ENCODE measurements at places on chromosomes 5 and 9. TPM values are rescaled to one million over a fixed set of nuclear protein-coding genes. Genes with fewer than 3 reads are reported as not detected.

DNA sequence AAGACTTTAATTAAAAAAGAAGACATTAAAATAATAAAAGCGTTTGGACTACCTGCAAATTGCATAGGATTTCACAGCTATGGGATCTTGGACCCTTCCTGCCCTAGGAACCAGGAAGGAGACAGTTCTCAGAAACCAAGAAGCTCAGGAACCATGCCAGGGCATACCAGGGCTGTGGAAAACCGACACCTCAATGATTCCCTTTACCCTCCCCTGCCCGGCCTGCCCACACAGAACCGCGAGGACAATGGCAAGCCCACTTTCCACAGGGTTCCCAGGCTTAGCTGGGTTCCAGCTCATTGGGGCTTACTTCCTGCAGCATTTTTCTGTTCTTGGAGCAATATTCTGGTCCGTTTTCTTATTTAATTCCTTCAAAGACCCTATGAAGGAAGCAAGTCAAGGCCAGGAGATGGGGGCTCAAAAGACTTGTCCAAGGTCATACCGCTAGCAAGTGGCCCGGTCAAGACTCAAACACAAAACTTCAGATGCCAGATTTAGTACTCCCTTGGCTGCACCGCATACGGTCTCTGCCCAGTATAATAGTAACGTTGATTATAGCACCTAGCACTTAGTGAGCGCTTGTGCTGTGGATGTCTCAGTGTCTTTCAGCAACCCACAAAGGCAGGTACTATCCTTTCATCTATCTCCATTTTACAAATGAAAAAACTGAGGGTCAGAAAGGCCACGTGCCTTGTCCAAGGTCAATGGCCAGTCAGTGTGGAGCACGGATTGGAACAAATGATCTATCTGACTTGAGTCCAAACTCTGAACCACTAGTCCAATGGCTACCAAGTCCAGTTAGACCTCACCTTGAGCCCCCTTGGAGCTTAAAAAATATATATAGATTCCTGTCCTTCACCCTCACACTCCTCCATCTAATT is 6.8 kb downstream of the FAT2 start:
- no peak for DNase-seq
- H3K27me3 ChIP-seq, result no peaks in the 10 kb centered on the region
- H3K4me1 ChIP-seq, result no peaks in the 10 kb centered on the region
- no peak overlapping the region for H3K27ac ChIP-seq

- no peaks in the 10 kb centered on the region for H3K27me3 ChIP-seq
- H3K36me3 ChIP-seq, result no peaks in the 10 kb centered on the region
- peak; percentile 55 for DNase-seq
- no peak overlapping the region for H3K4me3 ChIP-seq
- peaks cover 25% of the 10 kb centered on the region for H3K4me1 ChIP-seq
- H3K27ac ChIP-seq, result peak overlapping the region; percentile 30
These were observed 36.8 kb downstream of the C9orf50 start for GRCh38 chr9:129584136-129584535.

DNA sequence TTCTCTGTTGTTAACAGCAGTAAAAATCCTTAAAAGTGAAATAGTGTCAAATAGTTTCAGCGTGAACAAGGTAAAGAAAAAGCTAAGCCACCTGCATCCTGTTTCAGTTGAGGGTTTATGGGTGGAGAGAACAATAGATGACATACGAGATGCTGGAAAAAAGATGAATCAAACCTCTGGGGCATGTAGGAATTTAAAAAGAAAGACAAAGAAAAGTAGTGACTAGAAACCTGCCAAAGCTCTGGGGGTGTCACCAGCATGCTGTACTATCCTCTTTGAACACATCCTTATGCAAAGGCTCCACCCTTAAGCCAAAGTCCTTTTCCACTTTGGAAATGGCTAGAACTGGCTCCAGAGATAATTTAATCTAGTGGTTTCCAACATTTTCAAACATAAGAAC is 22.2 kb downstream of the SCAI start:
- H3K27ac ChIP-seq, result no peak overlapping the region
- peaks cover 13% of the 10 kb centered on the region for H3K4me1 ChIP-seq
- H3K36me3 ChIP-seq, result no peaks in the 10 kb centered on the region
- no peak overlapping the region for H3K4me3 ChIP-seq
- no peaks in the 10 kb centered on the region for H3K27me3 ChIP-seq
- DNase-seq, result peak; percentile 25

The SPATA9 gene
- total RNA-seq, result not detected

GRCh38 chr5:82863266-82863665 is 213.9 kb downstream of the TMEM167A start:
- DNase-seq, result no peak
- H3K27ac ChIP-seq, result no peak overlapping the region
- no peaks in the 10 kb centered on the region for H3K27me3 ChIP-seq

DNA sequence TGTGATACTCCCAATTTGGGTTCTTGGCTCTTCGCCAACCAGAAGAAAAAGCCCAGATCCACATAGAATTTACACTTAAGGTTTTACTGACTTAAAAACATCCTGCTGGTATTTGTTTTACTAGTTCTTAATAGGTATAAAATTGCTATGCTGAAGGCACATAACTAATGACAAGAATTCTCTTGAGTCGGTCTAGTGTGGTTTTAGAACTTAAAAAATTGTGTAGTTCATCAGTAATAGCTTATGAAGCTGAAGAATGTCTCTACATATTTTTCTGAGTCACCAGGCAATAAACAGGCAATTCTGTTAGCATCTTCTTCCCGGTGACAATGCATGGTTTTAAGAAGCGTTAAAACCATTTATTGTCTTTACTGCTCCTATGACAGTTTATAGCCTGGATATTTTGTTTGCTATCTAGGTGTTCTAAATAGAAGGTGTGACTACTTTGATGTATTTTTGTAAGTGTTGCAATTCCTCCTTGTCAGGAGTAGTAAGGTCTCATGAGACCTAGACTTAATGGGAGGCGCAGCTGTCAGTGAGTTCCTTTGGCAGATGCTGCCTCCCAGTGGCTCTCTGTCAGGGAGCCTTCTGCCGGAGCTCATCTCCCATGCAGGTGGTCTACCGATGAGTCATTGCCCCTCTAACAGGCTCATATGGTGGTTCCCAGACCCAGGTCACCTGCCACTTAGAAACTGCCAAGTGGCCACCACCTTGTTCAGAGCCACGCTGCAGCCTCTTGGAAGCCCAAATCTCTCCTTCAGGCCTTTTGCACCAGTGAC is 173.8 kb downstream of the MAST4 start:
- no peaks in the 10 kb centered on the region for H3K36me3 ChIP-seq
- DNase-seq, result no peak
- H3K27me3 ChIP-seq, result no peaks in the 10 kb centered on the region
- H3K27ac ChIP-seq, result no peak overlapping the region
- H3K4me1 ChIP-seq, result no peaks in the 10 kb centered on the region

- H3K27ac ChIP-seq, result no peak overlapping the region
- H3K4me1 ChIP-seq, result no peaks in the 10 kb centered on the region
- H3K27me3 ChIP-seq, result peaks cover 3% of the 10 kb centered on the region
- H3K4me3 ChIP-seq, result no peak overlapping the region
- no peaks in the 10 kb centered on the region for H3K36me3 ChIP-seq
These were observed 6.3 kb downstream of the FGF18 start for GRCh38 chr5:171425596-171426244.

- no peak overlapping the region for H3K4me3 ChIP-seq
- H3K4me1 ChIP-seq, result no peaks in the 10 kb centered on the region
- DNase-seq, result no peak
- no peaks in the 10 kb centered on the region for H3K27me3 ChIP-seq
- no peaks in the 10 kb centered on the region for H3K36me3 ChIP-seq
These were observed 430.9 kb upstream of the ZNF608 start for GRCh38 chr5:125177340-125177739.

DNA sequence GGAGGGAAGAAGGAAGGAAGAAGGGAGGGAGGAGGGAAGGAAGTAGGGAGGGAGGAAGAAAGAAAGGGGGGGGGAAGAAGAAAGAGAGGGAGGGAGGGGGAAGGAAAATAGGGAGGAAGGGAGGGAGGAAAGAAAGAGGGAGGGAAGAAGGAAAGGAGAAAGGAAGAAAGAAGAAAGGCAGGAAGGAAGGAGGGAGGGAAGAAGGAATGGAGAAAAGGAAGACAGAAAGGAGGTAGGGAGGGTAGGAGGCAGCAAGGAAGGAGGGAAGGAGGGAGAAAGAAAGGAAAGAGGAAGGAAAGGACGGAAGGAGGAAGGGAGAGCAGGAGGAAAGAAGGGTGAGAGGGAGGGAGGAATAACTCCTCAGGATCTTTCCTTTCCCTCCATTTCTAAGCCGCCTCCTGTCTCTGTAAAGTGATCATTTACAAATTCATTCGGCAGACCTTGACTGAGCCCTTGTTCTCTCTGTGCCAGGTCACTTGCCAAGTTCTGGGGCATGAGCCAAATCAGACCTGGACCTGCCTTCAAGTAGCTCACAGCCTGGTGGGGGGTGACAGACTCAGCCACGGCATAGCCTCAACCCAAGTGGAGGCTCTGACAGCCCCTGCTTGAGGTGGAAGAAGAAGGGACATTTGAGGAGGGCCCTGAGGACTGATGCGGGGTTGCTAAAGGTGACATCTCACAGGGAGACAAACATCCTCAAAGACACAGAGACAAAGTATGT is 69.0 kb upstream of the HRH2 start:
- H3K4me1 ChIP-seq, result no peaks in the 10 kb centered on the region
- H3K27ac ChIP-seq, result no peak overlapping the region
- H3K4me3 ChIP-seq, result no peak overlapping the region
- H3K27me3 ChIP-seq, result no peaks in the 10 kb centered on the region
- no peak for DNase-seq

The ENG gene
- 14.6 TPM for total RNA-seq
